ENCODE measurements at places on chromosomes 16 and 17.
A peak's percentile ranks its signal among the peaks of the same experiment; 100 is the strongest.

DNA sequence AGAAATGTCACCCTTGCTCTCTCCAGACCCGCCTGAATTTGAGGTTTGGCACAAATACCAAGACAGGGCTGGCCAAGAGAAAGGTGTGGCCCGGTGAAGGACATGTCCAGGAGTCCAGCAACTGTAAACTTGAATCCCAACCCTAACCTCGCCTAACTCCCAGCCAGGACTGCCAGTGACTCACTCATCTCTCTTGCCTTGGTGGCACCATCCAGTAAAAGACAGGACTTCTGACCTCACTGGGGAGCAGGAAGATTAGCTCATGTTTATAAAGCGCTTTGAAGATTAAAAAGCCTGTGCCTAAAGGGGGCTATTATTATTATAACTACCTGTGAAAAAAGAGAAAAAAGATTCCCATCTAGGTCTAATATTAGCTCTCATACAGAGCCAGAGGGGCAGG, 335.3 kb downstream of the SOX9 start:
- DNase-seq = no peak

DNA sequence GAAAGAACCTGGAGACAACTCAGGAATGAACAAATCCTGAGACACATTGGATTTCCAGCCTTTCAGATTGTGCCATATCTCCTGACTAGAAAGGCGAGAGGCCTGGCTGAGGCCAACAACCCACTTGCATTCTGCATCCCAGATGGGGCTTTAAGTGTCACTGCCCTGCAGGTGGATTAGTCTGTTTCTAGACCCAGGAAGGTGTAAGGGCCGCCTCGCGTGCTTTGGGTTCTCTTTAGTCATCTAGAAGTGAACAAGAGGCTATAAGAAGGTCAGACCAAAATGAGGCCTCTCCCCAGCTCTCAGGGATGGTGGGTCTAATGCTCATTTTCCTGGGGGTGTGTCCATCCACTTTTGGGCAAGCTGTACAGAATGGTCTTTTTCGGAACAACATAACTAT, 4.9 kb downstream of the SAP30BP start:
- no peak for DNase-seq

- DNase-seq = no peak
These were observed 315.8 kb downstream of the BCAS3 start for GRCh38 chr17:60993497-60993896.

DNA sequence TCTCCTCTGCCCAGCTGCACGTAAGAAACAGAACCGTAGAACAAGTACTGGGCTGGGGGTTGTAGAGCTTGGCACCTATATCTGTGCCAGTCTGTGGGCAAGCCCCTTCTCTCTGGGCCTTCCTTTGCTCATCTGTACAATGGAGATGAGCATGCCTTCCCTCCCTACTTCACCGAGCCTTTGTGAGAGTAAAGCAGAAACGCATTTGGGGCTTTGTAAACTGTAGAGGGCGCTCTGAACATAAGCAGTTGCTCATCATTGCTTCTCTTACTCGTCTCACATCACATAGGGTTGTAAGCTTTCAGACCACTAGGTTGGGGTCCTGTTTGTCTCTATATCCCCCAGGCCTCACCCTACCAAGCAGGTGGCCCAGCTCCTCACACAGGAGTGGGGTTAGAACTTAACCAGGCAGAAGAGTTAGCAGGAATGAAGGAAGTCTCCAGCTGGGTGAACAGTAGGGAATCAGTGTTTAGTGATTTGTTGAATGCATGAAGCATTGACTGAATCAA, 15.1 kb downstream of the SAMD14 start:
- no peak for DNase-seq

DNA sequence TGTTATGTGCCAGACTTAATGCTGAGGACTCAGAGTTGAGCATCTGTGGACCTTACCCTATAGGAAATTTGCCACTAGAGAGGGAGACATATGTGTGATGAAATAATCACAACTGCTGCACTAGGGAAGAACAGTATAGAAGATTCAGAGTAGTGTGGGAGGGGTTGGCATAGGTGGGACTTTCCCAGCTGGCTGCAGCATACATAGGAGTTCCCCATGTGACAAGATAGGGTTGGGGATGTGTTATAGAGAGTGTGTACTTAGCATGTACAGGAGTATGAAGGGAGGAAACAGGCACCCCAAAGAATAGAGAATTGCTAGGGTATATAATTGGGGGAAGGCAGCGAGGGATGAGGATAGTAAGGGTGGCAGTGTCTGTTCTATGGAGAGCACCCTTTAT, 2.9 kb downstream of the NUP93 start:
- DNase-seq = no peak

- no peak for DNase-seq
These were observed 7.4 kb downstream of the ARRB2 start for GRCh38 chr17:4717791-4718190.

- DNase-seq = no peak
These were observed 637.0 kb upstream of the RBFOX1 start for GRCh38 chr16:6695666-6696065.

- DNase-seq = peak; percentile 32
These were observed 15.2 kb downstream of the MED24 start for GRCh38 chr17:40038882-40039513.

GRCh38 chr17:48611213-48611612, 396 bp upstream of the HOXB7 start:
- DNase-seq = no peak

- DNase-seq = no peak
These were observed 16.8 kb downstream of the ADGRG5 start for GRCh38 chr16:57559072-57559790.

GRCh38 chr16:8675183-8676159, 1.1 kb downstream of the ABAT start:
- no peak for DNase-seq

- DNase-seq = no peak
These were observed 268.5 kb downstream of the GRIN2A start for GRCh38 chr16:9913604-9914326.

DNA sequence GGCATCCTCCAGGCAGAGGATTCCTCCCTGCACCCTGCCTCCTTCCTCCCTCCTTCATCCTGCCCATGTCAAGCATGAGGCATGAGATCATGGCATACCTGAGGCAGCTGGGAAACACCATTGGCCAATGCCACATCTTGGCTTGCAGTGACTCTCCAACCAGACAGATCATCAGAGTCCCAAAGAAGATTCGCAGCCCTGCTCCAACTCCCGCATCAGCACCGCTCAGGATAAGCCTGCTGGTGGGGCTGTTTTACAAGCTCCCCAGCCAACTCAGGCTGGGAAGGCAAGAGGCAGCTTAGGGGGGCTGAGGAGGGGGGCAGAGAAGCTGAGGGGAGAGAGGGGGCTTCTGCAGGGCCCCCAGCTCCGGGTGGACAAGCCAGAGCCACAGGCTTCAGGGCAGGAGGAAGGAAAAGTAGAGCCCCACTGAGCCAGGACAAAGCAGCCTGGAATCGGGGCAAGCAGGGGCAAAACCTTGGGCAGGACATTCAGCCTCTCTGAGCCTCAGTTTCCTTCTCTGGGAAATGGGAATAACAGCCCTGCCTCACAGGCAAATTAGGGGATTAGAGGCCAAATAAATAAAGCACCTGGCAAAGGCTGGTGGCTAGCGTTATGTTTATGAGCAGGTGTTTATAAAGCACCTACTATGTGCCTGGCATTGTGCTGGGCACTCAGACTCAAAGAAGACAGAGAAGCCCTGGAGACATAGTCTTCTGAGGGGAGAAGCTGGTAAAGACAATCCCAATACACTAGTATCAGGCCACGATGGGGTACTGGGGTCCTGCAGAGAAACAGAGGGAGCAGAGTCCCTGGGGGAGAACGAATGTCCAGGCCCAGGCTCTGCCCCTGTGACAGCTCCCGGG, 88.1 kb downstream of the GOSR1 start:
- no peak for DNase-seq

DNA sequence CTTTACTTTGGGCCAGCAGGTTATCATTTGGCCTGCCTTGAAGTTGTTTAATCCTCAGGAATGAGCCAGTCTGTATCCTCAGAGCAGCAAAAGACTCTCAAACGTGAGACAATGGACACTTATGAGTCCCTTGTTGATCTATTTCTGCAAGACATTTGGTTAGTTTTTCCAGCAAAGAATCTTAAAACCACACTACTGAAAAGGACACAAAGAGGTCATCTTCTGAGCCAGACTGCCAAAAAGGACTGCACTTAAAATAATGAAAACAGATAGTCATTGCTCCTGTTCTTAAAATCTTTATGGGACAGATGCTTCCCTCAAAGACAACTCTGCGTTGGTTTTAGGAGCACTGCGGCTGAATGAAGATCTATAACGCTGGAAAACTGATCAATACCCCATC, 205.7 kb upstream of the PSMD7 start:
- no peak for DNase-seq

All from T1000 (cell line).